ENCODE measurements at places on chromosomes 13 and 19.

- no peak for DNase-seq
These were observed 25.0 kb upstream of the FXYD3 start for GRCh38 chr19:35090506-35091214.

DNA sequence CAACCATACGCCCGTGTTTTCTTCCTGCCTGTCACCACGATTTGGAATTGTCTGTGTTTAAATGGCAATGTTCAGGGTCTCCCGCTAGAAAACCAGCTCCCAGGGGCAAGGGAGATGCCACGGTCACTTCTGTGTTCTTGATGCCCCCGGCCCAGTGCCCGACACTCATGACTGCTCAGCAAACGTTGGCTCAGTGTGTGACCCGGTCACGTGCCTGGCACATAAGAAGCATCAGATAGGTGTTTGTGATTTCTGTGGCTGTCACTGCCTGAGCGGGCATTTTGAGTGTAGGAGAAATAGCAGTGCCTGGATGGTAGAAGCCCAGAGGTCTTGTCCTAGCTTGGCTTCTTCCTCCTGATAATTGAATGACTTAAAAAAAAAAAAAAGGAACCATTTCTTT is 15.5 kb downstream of the HDGFL2 start:
- no peak for DNase-seq

- DNase-seq = no peak
These were observed 133.8 kb downstream of the CRYL1 start for GRCh38 chr13:20391597-20392452.

GRCh38 chr13:58452123-58452623 is 820.6 kb downstream of the PCDH17 start:
- no peak for DNase-seq

DNA sequence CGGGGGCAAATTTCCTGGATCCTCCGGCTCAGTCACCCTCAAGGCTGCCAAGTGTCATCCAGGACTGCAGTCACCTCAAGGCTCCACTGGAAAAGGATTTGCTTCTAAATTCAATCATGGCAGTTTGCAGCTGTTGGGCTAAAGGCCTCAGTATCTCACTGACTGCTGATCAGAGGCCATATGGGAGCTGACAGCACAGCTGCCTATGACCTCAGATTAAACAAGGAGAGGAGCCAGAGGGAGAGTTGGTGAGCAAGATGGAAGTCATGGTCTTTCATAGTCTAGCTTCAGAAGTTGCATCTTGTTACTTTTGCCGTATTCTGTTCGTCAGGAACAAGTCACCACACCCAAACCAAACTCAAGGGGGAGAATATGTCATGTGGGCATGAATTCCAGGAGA is 849.7 kb downstream of the UQCRFS1 start:
- no peak for DNase-seq

DNA sequence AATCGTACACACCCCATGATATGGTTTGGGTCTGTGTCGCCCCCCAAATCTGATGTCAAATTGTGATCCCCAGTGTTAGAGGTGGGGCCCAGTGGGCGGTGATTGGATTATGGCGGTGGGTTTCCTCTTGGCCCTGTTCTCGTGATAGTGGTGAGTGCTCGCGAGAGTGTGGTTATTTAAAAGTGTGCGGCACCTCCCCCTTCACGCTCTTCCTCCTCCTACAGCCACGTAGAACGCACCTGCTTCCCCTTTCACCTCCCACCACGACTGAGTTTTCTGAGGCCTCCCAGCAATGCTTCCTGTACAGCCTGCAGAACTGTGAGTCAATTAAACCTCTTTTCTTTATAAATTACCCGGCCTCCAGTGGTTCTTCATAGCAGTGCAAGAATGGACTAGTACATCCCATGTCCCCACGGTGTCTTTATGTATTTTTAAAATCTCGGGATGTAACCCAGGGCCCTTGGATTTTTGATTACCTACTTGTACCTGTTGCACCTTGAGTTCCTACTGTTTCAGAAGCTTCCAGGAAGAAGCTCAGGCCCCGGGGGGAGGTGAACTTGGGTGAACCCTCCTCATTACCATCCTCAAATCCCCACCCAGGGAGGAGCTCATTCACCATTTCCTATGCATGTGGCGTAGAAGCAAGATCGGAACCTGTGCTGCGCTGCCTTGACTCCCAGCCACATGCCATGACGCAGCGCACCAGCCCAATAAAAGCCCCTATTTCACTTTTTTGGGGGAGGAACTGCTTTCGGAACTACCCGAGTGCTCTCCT is 52.4 kb downstream of the TEX29 start:
- DNase-seq = no peak

GRCh38 chr19:19487950-19488874 is 27.1 kb downstream of the TSSK6 start:
- DNase-seq = no peak

DNA sequence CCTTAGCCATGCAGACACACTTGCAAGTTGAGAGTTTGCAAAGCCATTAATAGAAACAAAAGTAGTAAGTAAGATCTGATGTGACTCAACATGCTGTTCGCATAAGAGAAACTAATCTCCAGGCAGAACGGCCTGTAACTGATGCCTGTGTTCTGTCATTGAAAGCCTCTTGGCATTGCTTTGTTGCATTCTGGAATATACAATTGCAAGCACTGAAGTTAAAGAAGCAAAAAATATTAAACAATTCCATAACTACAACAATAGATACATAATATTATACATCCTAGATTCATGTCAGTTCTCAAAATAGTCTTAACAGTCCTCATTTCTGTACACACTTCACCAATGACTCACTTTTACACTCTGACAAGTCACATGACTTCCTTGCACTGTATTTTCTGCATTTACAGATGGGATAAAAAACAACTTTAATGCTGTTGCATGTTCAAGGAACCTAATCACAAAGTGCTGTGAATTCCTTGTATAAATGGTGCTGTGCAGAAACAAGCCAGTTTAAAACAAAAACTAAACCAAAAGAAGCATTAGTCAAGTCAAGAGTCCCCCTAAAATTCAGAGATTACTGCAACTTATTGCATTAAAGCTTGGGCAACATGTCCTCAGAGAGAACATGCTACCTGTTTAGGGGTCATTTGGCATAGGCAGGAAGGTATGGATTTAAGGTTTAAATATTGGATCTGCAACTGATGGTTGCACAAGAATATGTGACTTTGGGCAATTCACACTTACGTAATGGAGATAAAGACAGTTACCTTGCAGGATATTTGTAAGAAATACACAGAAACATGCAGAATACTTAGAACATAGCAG is 79.5 kb upstream of the SERP2 start:
- no peak for DNase-seq

GRCh38 chr19:2808129-2808941 is 11.3 kb upstream of the ZNF554 start:
- no peak for DNase-seq

DNA sequence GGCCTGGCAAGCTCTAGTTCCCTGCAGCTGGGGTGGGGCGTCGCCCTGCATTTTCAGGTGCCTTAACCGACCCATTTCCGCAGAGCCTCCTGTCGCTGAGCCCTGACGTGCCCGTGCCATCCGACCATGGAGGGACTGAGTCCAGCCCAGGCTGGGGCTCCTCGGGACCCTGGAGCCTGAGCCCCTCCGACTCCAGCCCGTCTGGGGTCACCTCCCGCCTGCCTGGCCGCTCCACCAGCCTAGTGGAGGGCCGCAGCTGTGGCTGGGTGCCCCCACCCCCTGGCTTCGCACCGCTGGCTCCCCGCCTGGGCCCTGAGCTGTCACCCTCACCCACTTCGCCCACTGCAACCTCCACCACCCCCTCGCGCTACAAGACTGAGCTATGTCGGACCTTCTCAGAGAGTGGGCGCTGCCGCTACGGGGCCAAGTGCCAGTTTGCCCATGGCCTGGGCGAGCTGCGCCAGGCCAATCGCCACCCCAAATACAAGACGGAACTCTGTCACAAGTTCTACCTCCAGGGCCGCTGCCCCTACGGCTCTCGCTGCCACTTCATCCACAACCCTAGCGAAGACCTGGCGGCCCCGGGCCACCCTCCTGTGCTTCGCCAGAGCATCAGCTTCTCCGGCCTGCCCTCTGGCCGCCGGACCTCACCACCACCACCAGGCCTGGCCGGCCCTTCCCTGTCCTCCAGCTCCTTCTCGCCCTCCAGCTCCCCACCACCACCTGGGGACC is 1.2 kb downstream of the ZFP36 start:
- no peak for DNase-seq

GRCh38 chr13:34617473-34618083 is 324.5 kb upstream of the NBEA start:
- no peak for DNase-seq

- DNase-seq = no peak
These were observed 27.1 kb downstream of the EDNRB start for GRCh38 chr13:77891486-77891885.

GRCh38 chr13:28641600-28641926 is 17.4 kb upstream of the POMP start:
- no peak for DNase-seq

GRCh38 chr13:26219726-26220125 is 2.4 kb downstream of the RNF6 start:
- DNase-seq = no peak

- no peak for DNase-seq
These were observed 770.6 kb downstream of the DACH1 start for GRCh38 chr13:71096421-71096820.

GRCh38 chr13:30845297-30846214 is 60.5 kb upstream of the MEDAG start:
- DNase-seq = no peak

- no peak for DNase-seq
These were observed 31.6 kb downstream of the EFNB2 start for GRCh38 chr13:106503730-106504453.

DNA sequence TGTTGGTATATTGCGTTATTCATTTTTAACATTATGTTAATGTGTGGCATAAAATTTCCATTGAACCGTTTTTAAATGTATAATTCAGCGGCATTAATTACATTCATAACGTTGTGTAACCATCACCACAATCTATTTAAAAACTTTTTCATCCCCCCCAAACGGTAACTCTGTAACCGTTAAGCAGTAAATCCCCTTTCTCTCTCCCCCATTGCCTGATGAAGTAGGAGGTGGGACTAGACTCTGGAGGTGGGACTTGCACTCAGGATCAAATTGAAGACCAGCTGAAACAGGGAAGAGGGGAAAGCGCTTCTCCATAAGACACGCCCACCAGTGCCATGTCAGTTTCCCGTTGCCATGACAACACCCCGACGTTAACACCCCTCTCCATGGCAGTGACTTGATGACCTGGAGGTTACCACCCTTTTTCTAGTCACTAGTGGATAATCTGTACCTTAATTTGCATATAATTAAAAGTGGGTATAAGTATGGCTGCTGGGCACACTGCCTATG is 16.8 kb downstream of the CLEC11A start:
- no peak for DNase-seq

- DNase-seq = no peak
These were observed 436.5 kb upstream of the KLHL1 start for GRCh38 chr13:70544706-70545105.

DNA sequence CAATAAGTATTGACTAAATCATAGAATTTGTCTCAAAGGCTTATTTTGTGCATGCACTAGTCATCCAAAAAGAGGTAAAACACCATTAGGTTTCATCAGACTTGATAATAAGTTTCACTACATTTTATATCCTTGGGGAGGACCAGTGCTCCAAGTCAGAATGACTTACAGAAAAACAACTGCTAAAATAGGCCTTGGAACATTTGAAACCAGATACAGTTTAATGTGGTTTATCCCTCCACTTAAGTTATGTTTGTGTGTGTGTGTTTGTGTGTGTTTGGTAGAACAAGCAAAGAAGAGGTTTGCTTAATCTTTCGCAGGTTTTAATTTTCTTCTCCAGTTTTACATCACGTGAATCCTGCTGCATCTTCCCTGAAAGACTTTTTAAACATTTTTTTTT is 570.9 kb downstream of the PCDH9 start:
- DNase-seq = no peak

DNA sequence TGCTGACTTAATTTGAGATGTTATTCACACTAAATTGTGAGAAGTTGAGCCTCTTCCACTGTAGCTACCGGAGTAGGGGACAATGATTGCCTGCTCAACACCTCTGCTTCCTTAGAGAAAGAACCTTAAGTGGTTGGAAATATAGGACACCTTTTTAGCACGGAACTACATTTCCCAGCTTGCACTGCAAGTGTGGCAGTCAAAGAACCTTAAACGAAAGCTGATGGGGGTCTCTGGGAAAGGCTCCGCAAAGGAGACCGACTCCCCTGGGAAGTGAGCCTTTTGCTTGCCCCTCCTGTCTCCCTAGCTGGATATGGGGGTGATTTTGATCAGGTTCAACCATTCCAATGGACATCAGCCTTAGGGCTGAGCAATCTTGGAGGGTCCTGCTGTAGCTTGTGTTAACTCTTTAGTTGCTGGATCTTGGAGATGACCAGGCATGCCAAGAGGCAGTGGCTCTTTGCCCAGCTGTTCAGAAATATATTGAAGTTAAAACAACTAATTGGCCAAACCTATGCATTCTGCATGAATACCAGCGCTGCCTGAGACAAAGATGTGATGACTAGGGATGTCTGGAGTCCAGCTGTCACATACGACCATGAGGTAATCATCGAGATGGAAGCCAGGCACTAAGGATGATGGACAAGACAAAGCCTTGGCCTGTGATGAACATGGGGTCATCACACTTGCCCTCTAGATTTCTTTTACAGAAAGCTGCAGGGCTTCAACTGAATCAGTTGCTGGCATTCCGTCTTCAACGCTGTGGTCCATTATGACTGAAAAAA is 286.5 kb downstream of the FOXO1 start:
- DNase-seq = no peak

- no peak for DNase-seq
These were observed 59.8 kb upstream of the MED4 start for GRCh38 chr13:48154671-48155070.

DNA sequence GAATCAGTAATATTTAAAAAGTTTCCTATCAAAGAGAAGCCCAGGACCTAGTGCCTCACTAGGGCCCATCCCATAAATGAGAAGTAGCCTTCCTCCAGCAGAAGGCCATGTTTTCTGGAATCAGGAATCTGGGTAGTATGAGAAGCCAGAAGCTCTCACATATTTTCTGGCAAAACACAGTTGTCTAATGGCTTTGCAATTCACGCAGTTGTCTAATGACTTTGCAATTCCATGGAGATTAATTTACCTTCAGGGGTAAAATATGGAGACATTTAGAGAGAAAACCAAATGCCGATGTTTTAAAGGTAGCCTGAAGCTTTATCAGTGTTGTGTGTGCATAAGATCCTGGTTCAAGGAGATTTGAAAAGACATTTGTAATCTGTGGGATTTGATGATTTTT is 29.8 kb upstream of the SIAH3 start:
- DNase-seq = no peak

GRCh38 chr13:40170982-40171381 is 495.5 kb downstream of the FOXO1 start:
- DNase-seq = no peak

- DNase-seq = no peak
These were observed 46.7 kb upstream of the ZNF835 start for GRCh38 chr19:56718231-56718630.

GRCh38 chr13:99528547-99528946 is 27.3 kb downstream of the TM9SF2 start:
- no peak for DNase-seq

DNA sequence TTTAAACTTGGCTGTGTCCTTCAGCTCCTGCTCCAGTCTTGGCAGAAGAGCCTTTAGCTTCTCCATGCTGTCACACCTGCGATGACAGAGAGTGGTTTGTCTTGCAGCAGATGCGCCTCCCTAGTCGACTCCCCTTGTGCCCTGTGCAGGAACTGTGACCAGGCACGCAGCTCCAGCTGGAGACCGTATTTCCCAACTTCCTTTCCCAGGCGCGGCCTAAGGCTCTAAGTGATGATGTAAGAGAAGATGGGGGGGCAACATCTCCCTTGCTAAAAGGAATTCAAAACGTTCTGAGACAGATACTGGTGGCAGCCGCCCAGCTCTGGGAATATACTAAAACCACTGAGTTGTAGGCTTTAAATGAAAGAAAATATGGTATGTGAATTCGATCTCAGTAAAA is 16.3 kb downstream of the DCUN1D2 start:
- no peak for DNase-seq

GRCh38 chr13:21579754-21580316 is 24.1 kb downstream of the MICU2 start:
- DNase-seq = no peak

All from chondrocyte (in vitro differentiated cells).